ENCODE measurements at places on chromosomes 2 and 18. TPM values are rescaled to one million over a fixed set of nuclear protein-coding genes. Genes with fewer than 3 reads are reported as not detected.

DNA sequence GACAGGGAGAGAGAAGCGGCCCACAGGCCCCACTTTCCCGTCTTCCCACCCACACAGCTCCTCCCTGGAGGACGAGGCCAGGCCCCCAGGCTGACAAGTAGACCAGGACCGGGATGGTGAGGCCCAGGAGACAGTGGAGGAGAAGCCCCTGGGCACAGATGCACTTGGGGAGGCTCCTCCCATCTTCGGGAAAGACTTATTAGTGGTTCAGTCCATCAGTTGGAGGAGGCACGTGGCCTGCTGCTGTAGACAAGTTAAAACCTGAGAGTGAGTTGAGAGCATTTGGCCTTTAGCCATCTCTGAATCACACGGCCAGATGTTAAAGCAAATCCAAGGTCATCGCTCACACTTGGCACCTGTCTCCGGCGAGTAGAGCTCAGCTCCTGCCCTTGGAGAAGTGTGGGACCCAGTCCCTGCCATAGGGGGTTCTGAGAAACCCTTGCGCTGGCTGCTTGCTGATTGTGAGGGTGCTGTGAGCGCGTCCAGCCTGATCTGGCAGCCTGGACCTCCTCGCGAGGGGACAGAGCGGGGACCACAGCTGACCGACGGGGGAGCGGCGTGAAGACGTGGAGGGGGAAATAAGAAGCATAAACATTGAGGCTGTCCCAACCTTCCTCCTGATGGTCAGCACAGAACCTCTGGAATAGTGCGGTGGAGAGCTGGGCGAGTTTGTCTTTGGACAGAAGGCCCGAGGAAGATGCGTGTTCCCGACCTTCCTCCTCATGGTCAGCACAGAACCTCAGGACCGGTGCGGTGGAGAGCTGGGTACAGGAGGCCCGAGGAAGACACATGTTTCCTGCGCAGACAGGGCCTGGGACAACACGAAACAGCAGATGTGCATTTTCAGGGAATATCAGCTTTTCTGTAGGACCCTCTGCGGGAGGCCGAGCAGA is 24.7 kb upstream of the ALLC start:
- no peak for DNase-seq

GRCh38 chr18:23878336-23878900 is 136.1 kb upstream of the TTC39C start:
- DNase-seq: no peak

DNA sequence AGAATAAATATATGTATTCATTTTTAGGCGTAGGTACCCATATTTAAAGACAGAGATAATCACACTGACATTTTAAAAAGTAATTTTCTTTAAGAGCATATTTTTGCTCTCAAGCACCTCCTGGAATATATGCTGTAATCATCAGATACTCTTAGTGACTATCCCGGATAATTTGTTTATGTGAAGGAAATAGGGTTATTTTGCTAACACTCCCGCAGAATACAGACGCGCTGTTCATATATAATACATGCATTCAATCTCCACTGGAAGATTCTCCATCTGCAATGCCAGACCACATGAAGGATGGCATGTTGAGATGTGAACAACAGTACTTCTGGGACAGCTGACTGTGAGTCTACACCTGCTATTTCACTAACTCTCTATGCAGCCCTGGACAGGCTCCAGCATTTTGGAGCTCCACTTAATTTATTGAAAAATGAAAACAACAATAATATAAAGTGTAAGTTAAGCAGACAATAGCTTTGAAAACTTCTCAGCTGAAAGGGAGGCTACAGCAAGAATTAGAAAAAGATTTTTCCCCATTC is 430.6 kb downstream of the TMX3 start:
- DNase-seq: no peak

GRCh38 chr2:241768251-241768711 is 8.3 kb upstream of the GAL3ST2 start:
- DNase-seq: no peak

- DNase-seq: no peak
Observed at GRCh38 chr2:31060397-31060796, 77.8 kb downstream of the GALNT14 start.

DNA sequence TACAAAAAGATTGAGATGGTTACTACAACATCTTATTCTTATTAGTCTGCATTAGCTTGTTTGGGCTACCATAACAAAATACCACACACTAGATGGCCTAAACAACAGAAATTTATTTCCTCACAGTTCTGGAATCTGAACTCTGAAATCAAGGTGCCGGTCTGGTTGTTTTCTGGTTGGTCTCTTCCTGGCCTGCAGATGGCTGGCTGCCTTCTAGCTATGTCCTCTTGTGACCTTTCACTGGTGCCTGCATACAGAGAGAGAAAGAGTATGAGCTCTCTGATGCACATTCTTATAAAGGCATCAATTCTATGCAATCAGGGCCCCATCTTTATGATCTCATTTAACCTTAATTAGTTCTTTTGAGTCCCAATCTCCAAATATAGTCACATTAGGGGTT is 696.5 kb downstream of the TDRD15 start:
- DNase-seq: no peak

GRCh38 chr2:76415821-76416220 is 705.1 kb upstream of the GCFC2 start:
- DNase-seq: no peak

- no peak for DNase-seq
Observed at GRCh38 chr2:141068053-141068682, 1062.6 kb downstream of the LRP1B start.

DNA sequence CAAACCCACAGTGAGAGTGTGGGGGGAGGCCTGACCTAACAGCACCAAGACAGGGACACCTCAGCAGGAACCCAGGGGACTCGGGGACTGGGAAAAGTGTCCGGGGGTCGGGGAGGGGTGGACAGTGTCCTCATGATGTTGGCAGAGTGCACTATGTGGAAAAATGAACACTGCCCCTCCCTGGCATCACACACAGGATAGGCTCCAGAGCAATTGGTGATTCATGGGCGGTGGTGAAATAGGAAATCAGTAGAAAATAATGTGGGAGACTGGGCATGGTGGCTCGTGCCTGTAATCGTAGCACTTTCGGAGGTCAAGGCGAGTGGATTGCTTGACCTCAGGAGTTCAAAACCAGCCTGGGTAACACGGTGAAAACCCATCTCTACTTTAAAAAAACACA is 3.6 kb upstream of the ANO7 start:
- DNase-seq: no peak

GRCh38 chr2:160657196-160657595 is 163.6 kb upstream of the RBMS1 start:
- no peak for DNase-seq

DNA sequence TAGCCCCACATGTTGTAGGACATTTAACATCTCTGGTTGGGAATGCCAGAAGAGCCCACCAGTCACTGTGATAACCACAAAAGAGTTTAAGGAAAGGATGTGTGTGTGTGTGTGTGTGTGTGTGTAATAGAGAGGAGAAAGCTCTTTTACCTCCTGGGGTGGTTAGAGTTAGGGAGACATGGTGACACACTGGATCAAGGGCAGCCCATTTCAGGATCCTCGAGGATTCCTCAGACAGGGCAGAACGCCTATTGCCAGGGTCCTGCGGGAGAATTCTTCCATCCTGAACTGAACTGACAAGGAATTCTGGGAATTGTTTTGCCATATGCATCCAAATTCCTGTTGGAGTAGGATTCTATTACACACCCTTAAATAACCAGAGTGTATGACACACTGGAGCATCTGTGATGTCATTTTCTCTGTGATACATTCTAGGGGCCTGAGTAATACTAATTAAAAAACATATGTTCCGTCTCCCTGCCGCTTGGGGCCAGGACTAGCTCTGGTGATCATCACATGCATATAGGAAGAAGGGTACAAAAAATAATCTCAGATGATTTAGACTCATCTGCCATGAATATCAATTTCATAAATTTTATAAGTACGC is 156.4 kb upstream of the MMADHC start:
- no peak for DNase-seq

DNA sequence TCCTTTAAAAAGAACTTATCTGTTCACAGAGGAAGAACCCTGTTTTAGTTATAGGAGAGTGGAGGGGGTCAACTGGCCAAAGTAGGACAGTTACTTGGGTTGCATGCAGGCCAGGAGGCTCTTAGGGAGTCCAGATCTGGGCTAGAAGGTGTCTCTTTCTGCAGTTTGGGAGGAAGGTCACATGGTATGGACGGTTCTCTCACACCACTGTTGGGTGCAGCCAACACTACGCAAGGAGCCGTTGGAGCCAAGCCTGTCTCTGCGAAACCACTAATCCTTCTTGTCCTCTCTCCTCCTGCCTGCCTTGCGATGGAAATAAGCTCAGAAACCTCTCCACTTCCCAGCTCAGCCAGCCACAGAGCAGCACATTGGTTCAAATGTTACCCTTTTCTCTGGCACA is 105.9 kb upstream of the TGFA start:
- no peak for DNase-seq

GRCh38 chr18:31261792-31262582 is 56.0 kb upstream of the DSG1 start:
- DNase-seq: no peak

DNA sequence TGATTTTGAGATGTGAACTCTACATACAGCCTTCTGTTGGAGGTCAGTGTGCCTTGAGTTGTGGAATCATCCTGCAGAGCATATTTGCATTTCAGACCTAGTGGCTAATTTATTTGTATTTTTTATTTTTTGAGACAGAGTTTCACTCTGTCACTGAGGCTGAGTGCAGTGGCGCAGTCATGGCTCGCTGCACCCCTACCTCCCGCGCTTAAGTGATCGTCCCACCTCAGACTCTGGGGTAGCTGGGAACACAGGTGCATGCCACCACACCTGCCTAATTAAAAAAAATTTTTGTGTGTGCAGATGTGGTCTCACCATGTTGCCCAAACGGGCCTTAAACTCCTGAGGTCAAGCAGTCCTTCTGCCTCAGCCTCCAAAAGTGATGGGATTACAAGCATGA is 104.4 kb downstream of the ASXL3 start:
- DNase-seq: no peak

DNA sequence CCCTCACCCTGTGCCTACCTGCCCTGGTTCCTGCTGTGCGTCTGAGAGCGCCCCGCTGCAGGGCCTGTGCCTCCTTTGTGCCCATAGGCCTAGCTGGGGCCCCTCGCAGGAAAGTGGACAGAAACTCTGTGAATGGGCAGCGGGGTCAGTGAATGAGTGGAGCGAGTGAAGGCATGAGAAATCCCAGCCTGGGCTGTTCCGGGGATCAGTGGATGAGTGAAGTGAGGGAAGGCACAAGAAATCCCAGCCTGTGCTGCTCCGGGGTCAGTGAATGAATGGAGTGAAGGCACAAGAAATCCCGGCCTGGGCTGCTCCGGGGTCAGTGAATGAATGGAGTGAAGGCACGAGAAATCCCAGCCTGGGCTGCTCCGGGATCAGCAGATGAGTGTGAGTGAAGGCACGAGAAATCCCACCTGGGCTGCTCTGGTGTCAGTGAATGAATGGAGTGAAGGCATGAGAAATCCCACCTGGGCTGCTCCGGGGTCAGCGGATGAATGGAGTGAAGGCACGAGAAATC is 2.0 kb downstream of the COLEC11 start:
- no peak for DNase-seq

DNA sequence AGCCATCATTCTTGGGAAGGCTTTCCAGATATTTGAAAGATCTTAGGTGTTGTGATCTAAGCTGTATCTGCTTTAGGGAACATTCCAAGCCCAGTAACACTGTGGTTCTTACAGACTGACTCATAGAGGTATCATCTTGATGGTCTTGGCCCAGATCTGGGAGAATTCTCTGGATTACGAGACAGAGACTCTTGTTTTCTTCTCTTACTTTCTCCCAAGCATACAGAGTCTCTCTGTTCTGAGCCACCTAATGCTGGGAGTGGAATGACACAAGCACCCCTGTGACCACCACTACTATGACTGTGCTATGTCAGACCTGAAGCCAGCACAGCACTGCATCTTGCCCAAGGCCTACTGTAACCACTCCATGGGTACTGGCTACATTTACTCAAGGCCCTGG is 81.0 kb upstream of the EPAS1 start:
- no peak for DNase-seq

DNA sequence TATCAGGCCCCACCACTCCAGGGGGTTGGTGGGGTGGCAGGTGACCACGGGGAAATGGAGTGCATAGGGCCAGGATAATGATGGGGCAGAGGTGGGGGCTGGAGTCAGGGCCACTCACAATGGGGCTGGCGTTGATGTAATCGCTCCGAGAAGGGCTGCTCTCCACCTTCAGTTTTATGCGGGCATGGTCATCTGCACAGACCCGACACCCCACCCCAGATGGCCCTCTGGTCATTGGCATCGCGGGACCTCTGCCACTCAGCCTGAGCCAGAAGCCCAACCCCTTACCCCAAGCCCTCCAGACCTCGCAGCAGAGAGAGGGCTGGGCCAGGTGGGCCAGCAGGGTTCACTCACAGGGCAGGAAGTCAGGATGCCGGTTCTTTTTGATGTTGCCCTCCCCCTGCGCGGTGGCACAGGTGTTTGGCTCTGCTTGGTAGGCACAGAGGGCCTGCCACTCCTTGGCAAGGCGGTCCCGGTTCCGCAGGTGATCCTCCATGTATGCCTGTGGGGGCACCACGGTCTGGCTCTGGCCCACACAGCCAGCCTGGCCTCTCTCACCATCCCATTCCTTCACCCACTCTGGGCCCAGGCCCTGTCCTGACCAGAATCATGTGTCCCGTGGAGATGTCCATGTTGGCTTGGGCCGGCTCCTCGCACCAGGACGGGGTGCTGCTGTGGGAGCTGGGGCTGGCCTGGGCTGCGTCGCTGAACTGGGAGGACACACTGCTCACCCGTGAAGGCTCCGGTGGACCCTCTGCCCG is 12.4 kb downstream of the PTPRN start:
- DNase-seq: no peak

GRCh38 chr18:27942706-27943105 is 234.2 kb downstream of the CDH2 start:
- DNase-seq: no peak

DNA sequence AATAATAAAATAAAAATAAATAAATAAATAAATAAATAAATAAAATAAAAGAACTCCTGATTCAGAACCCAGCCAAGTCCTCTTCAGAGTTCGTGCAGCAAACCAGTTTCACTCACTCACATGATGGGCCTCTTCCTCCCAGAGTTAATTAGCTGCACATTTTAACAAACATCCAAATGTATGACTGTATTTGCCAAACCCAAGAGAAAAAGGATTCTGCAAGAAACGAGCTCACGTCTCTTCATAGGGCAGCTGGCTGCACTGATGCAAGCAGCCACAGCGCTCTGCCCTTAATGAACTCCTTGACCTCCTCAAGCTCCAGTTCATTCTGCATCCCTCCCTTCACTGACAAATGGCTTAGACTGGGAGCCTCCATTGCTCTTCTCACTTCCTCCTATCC is 55.1 kb downstream of the MREG start:
- no peak for DNase-seq

GALNT1 gene
- polyA plus RNA-seq: 56.2 TPM

MARS2 gene
- polyA plus RNA-seq: 8.1 TPM

TTC31 gene
- 28.4 TPM for polyA plus RNA-seq

PPIL3 gene
- 60.0 TPM for polyA plus RNA-seq

CFAP210 gene
- polyA plus RNA-seq: 3.4 TPM

CCDC74B gene
- 12.8 TPM for polyA plus RNA-seq

HOXD13 gene
- polyA plus RNA-seq: 0.10 TPM

SLC16A14 gene
- 4.7 TPM for polyA plus RNA-seq

SULT1C4 gene
- 55.5 TPM for polyA plus RNA-seq
